AG04450 (cell line): ENCODE measurements at places on chromosomes 7 and 10. TPM values are rescaled to one million over a fixed set of nuclear protein-coding genes. Genes with fewer than 3 reads are reported as not detected.

DNA sequence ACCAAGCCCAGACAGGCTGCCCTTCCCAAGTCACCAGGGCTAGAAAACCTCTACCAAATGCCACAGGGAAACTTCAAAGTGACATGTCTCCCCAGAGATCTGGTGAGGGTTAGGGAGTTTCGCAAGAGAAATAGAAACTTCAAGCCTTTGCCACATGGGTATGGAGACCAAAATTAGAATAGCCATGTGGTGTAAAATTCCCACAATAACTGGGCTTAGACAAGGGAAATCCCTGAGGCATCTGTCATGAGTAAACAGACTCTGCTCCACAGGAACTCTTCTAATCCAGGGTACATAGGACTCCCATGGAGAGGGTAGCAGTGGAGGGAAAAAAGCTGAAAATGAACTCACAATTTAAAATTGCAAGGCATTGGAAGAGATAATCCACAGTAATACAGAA is 14.3 kb downstream of the ADAM12 start:
- DNase-seq, result no peak

DNA sequence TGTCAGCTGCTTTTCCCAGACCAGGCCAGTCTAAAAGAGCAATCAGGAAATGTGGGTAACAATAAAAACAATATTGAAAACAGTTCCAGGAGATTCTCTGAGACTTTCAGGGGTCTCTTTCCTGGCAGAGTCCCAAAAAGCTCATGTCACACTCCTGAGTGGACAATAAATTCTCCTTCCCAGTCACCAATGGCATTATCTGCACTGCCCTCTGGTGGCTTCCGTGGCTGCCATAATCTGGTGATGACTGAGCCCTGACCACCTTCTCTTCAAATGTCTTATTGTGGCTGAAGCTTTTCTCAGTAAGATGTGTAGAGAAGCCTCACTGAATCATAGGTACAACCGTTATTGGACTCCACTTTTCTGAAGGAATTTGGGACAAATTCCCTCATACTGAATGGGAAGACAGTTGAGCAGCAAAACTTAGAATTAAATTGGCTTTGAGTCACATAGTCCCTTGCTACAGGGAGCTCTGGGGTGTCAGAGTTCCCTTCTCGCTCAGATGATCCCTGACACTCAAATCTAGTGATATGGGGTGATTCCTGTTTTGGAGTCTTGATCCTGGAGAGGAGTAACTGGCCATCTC is 24.4 kb upstream of the ASAH2 start:
- DNase-seq, result no peak

GRCh38 chr10:110005719-110006118 is 2.1 kb upstream of the ADD3 start:
- DNase-seq, result peak; percentile 74

GRCh38 chr7:151057506-151057988 is at the start of gene CDK5:
CDK5 (minus strand) TSS chr7:151057897; CDS start chr7:151057848, 49 bp downstream.
- no peak for DNase-seq

Gene STX1A
- polyA plus RNA-seq, result 12.9 and 13.7 TPM in 2 replicates

- DNase-seq, result no peak
Observed at GRCh38 chr7:44217852-44218402, 17.1 kb downstream of the YKT6 start.

DNA sequence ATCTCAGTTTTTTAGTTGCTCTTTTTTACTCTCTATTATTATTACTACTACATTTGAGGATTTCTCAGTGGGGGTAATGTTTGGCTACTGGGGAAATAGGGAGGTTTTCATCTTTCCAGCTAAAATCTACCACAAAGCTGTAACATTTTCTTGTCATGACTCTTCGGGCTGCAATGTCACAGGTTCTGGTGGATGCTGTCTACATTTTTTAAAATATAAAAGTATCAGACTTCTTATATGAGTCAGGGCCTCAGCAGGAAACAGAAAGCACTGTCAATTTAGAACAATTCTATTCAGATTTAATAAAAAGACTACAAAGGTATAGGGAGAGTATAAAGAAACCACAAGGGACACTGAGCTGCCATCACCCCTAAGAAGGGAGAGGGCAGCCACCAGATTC is 61.6 kb downstream of the DNAJC12 start:
- DNase-seq, result no peak

- DNase-seq, result no peak
Observed at GRCh38 chr7:54563329-54563916, 21.2 kb downstream of the VSTM2A start.

GRCh38 chr7:44294325-44295069 is 30.9 kb downstream of the CAMK2B start:
- no peak for DNase-seq

DNA sequence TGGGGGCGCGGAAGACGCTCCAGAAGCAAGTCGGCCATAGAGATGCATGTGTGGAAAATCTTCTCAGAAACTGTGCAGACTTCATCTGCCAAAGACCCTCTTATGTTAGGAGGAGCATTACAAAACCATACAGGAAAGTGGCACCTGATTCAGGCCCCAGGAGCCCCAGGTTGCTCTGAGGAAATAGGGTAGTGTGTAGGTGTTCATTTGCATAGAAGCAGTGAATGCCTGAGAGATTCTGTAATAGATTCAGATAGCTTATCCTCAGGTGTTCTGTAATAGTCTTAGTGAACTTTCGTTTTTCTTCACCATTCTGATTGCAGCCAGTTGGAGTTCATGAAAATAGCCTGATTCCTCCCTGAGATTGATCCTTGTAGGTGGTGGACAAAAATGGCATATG is 106.4 kb upstream of the GJD4 start:
- DNase-seq, result no peak

Gene RHEB
- 108 and 154 TPM in 2 replicates for polyA plus RNA-seq

- no peak for DNase-seq
Observed at GRCh38 chr10:87660484-87661133, 931 bp downstream of the PAPSS2 start.

Gene TBC1D12
- polyA plus RNA-seq, result 4.1 and 4.7 TPM in 2 replicates

DNA sequence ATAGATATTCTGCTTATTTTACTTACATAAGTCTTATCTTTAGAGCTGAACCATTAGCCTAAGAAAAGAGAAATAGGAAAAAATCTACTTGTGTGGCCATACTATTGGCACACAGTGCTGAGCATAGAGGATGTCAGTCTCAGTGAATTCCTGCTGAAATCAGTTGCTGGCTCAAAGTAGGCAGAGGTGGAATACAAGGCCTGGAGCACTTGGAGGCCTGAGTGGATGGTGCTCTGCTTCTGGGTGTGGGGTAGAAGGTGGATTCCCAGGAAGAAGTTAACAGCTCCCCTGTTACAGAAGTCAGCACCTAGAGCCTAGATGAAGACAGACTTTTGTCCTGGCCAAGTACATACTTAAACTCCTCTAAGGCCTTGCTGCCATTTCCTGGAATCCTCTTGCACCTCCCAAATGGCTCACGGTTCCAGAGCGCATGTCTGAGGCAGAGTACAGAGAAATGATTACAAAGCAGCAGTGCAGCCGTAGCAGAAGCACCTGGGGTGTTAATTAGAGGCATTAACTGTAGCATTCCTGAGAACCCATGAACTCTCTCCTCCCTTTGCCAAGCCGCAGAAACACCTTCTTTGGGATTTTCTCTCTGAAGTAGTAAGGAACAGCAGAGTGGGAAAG is 18.0 kb upstream of the XPNPEP1 start:
- DNase-seq, result no peak

DNA sequence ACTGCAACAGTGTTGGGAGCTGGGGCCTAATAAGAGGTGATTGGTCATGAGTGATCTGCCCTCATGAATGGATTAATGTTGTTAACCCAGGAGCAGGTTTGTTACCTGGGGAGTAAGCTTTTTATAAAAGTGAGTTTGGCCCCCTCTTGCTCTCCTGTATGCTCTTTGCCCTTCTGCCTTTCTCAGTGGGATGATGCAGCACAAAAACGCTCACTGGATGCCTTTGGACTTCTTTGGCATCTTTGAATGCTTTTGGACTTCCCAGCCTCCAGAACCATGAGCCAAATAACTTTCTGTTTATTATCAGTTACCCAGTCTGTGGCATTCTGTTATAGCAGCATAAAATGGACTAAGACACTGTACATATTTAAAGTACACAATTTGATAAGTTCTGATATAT is 48.5 kb downstream of the CCDC71L start:
- no peak for DNase-seq
